ENCODE measurements at places on chromosomes 7 and 10. TPM values are rescaled to one million over a fixed set of nuclear protein-coding genes. Genes with fewer than 3 reads are reported as not detected.

GRCh38 chr10:44696496-44696895 lies 214.6 kb upstream of the TMEM72 start:
- DNase-seq: no peak

- no peak for DNase-seq
Observed at GRCh38 chr7:28531291-28531690, 119.0 kb downstream of the CREB5 start.

- no peak for DNase-seq
Observed at GRCh38 chr7:46393142-46393541, 472.1 kb upstream of the IGFBP3 start.

DNA sequence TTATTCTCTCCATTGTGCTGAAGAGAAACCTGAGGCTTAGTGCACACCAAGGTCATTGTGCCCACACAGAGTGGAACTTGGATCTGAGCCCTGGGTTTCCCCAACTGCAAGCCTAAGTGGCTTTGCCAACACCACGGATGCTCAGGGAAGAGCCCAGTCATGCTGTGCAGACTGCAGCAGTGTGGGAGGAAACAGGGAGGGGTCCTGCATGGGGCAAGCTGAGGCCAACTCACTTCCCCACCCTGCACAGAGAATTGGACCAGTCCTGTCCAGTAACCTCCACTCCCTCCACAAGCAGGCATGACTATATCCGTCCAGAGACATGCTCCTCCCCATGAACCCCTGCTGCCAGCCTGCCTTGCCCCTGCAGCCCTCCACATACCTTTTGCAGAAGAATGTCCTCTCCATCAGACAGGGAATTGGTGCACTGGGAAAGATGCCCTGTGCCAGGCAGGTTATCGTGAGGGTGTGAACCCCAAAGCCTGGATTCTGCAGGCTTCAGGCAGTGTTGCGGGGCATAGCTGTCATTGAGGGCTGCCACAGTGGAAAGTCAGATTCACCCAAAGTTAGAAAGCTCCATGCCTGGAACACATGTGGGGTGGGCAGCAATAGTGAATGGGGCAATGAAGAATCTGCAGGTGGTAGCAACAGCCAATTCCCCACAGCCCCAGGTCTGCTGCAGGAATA lies 44.9 kb downstream of the DRGX start:
- no peak for DNase-seq

The FKBP9 gene
- 170 TPM for total RNA-seq

The SPDYE16 gene
- not detected for total RNA-seq

The ASAH2 gene
- total RNA-seq: 0.22 TPM

The RAB19 gene
- not detected for total RNA-seq
